ENCODE measurements at places on chromosomes 4 and X.
A peak's percentile ranks its signal among the peaks of the same experiment; 100 is the strongest.

GRCh38 chr4:6901669-6902317 is 7.8 kb upstream of the TBC1D14 start:
- DNase-seq = no peak

DNA sequence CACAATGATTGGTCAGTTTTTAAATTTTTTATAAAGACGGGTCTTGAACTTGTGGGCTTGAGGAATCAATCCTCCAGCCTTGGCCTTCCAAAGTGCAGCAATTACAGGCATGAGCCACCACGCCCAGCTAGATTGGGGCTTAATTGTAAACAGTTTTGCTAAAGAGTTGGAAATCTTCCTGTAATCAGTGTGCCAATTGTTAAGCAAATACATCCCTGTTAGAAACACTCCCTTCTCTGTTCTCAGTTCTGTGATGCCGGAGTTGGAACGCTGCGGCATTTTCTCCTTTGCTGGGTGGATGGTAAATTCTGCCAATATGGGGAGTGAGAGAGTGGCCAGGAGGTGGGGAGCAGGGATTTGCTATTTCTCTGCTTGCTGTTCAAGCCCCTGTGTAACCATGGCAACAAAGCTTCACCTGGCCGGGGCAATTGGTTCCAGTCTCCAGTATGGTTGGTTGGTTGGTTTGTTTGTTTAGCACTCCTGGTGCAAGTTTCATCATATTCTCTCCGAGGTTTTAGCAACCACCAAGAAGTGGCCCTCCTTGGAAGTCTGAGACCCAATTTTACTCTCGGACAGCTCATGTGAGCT is 3.0 kb upstream of the SPATA4 start:
- no peak for DNase-seq

GRCh38 chrX:46456125-46456922 is 88.9 kb downstream of the ZNF674 start:
- no peak for DNase-seq

DNA sequence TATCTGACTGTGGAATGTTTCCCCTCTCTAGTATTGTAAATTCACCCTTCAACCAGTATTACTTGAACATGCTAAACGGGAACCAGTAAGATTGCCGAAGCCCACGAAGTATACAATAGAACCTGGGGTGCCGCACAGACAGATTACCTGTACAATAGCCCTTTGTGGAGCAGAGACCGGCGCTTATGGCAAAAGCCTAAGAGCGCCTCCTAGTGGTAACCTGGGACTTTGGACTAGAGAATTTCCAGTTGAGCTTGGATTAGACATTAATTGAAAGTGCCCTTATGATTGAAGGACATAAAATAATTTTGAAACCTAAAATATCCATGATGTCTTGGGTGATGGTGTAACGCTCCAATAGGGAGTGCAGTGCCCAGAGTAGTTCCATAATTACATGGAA is 14.1 kb downstream of the ZNF157 start:
- peak; percentile 44 for DNase-seq
